Uterine smooth muscle cell (primary cell): ENCODE measurements at places on chromosomes 13 and 19. TPM values are rescaled to one million over a fixed set of nuclear protein-coding genes. Genes with fewer than 3 reads are reported as not detected.

ADGRE3 gene
- under 0.01 TPM in 1 of 2 replicates, not detected in the other for total RNA-seq

LMTK3 gene
- under 0.01 and 0.37 TPM in 2 replicates for total RNA-seq

ZSCAN4 gene
- total RNA-seq, result not detected in 2 replicates

RNASEH2B gene
- 42.7 and 55.9 TPM in 2 replicates for total RNA-seq

LYL1 gene
- 0.77 and 1.1 TPM in 2 replicates for total RNA-seq

ZNF525 gene
- 6.5 TPM in 2 replicates for total RNA-seq

KPNA3 gene
- total RNA-seq, result 34.9 and 41.3 TPM in 2 replicates

PCDH17 gene
- not detected in 2 replicates for total RNA-seq

ZNF793 gene
- total RNA-seq, result 0.89 and 1.4 TPM in 2 replicates

ZNF667 gene
- 1.8 and 5.5 TPM in 2 replicates for total RNA-seq

ZNF416 gene
- 6.0 TPM in 2 replicates for total RNA-seq

GPR18 gene
- not detected in 2 replicates for total RNA-seq

ISYNA1 gene
- total RNA-seq, result 10.7 and 27.7 TPM in 2 replicates

CEACAM16 gene
- total RNA-seq, result not detected in 2 replicates

AMER2 gene
- under 0.01 TPM in 1 of 2 replicates, not detected in the other for total RNA-seq

ZNF493 gene
- total RNA-seq, result 9.1 and 17.6 TPM in 2 replicates

PSG1 gene
- 0.22 and 0.62 TPM in 2 replicates for total RNA-seq

CACNG8 gene
- under 0.01 TPM in 2 replicates for total RNA-seq

PCDH8 gene
- not detected in 2 replicates for total RNA-seq

ZNF613 gene
- total RNA-seq, result 4.9 and 6.1 TPM in 2 replicates

NLRP4 gene
- not detected in 2 replicates for total RNA-seq

KLK14 gene
- not detected in 2 replicates for total RNA-seq

POU2F2 gene
- 0.77 and 1.00 TPM in 2 replicates for total RNA-seq

MBD3L2 gene
- not detected in 2 replicates for total RNA-seq

PSG11 gene
- total RNA-seq, result 0.11 TPM in 1 of 2 replicates, not detected in the other

KIR3DL1 gene
- not detected in 2 replicates for total RNA-seq

MYCBP2 gene
- 108 and 112 TPM in 2 replicates for total RNA-seq

SOX1 gene
- total RNA-seq, result not detected in 2 replicates

PIK3R2 gene
- 8.7 and 15.7 TPM in 2 replicates for total RNA-seq

KLC3 gene
- 0.66 TPM in 1 of 2 replicates, not detected in the other for total RNA-seq

KLK6 gene
- total RNA-seq, result not detected in 2 replicates

ZSWIM9 gene
- total RNA-seq, result 3.1 TPM in 2 replicates

LGALS16 gene
- not detected in 2 replicates for total RNA-seq

GAPDHS gene
- not detected in 2 replicates for total RNA-seq

UPF1 gene
- 84.6 and 89.3 TPM in 2 replicates for total RNA-seq

CBLC gene
- total RNA-seq, result not detected in 2 replicates

GRIK5 gene
- 0.44 and 0.87 TPM in 2 replicates for total RNA-seq

VSTM2B gene
- total RNA-seq, result not detected in 2 replicates

LSR gene
- total RNA-seq, result 0.37 and 0.44 TPM in 2 replicates

FCAR gene
- not detected in 2 replicates for total RNA-seq

CAPN12 gene
- total RNA-seq, result not detected in 2 replicates

MCEMP1 gene
- total RNA-seq, result not detected in 2 replicates

PDE4A gene
- 3.7 and 5.6 TPM in 2 replicates for total RNA-seq
